EH (cell line): ENCODE measurements at places on chromosomes 7 and 10.

- no peak for DNase-seq
These were observed 54.0 kb upstream of the NMT2 start for GRCh38 chr10:15222511-15222910.

GRCh38 chr10:34339816-34340553 is 475.1 kb downstream of the PARD3 start:
- peak; percentile 3 for DNase-seq

DNA sequence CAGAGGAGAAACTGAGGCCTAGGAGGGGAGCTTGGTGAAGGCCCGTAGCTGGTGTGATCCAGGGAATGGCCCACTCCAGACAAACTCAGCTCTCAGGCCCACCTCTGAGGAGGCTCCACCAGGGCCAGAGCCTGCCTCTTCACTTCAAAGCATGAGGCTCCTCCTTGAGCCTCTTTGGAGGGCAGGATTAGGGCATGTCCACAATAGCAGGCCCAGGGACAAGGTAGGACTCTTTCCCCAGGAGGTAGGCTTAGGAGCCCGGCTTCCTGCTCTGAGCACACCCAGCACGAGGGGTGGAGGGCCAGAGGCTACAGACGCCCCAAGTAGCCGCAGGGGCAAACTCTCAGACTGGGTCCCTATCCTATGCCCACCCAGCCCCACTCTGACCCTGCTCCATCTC is 164.6 kb upstream of the ZMIZ1 start:
- no peak for DNase-seq

GRCh38 chr10:114761205-114762193 is 60.1 kb upstream of the FHIP2A start:
- DNase-seq, result no peak

- DNase-seq, result no peak
These were observed 42.0 kb downstream of the MYL10 start for GRCh38 chr7:101586906-101587677.

- DNase-seq, result no peak
These were observed 23.6 kb upstream of the FRA10AC1 start for GRCh38 chr10:93726024-93726423.

DNA sequence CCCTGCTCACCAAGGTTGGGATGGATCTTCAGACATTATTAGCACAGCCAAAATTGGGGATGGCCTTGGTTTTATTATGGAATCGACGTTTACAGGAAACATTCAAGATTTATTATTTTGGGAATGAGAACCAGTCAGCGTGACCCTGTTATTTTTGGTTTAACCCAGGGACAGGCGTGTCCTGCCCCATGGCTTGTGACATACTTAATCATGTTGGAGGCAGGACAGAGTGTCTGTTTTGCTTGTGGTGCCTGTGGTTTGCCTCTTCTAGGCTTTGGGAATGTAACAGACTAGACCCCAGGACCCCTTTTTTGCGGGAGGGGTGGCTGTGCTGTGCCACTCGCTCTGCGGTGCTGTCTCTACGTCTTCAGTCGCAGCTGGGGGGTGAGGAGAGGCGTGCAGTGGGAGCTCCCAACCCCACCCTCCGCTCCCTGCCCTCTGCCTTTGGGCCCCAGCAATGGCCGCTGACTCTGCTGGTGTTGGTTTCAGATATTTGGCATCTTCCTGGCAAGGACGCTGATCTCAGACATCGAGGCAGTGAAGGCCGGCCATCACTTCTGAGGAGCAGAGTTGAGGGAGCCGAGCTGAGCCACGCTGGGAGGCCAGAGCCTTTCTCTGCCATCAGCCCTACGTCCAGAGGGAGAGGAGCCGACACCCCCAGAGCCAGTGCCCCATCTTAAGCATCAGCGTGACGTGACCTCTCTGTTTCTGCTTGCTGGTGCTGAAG is 20.1 kb upstream of the SH2D4B start:
- DNase-seq, result no peak

DNA sequence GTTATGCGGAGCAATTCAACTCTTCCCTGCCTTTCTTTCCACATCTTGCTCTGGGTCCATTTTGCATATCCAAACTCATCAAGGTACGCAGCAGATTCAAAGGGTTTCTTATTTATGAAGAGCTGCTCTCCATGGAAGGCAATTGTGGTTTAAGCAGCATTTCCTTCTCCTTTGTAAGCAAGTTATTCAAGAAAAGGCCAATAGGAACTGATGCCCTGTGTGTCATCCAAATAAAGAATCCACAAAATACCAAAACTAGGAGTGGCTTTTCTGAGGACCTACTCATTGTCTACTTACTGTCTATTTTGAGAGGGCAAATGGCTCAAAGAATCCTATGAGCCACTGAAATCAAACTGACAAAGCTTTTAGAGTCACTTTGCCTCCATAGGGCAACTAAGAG is 253.1 kb downstream of the PTEN start:
- peak; percentile 86 for DNase-seq

GRCh38 chr10:61063901-61064300 is 119.9 kb upstream of the RHOBTB1 start:
- DNase-seq, result no peak

DNA sequence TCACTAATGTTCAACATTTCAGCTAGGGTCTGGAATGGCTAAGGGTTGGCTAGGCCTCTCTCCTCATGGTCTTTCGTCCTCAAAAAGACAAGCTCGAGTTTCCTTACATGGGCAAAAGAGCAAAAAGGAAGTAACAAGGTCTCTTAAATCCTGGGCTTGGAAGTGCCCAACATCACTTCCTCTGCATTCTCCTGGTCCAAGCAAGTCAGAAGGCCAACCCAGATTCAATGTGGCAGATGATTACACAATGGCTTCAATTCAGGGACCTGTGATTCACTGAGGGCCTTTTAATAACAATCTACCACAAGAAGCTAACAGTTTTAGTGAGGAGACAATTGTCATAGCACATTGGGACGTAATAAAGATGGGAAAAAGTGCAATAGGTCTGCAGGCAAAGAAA is 4.4 kb upstream of the NUP205 start:
- peak; percentile 15 for DNase-seq

GRCh38 chr10:120931999-120932398 is 80.8 kb downstream of the WDR11 start:
- DNase-seq, result no peak

GRCh38 chr7:13724977-13725566 is 264.4 kb downstream of the ETV1 start:
- no peak for DNase-seq

- no peak for DNase-seq
These were observed 46.4 kb upstream of the CC2D2B start for GRCh38 chr10:95861386-95861785.

DNA sequence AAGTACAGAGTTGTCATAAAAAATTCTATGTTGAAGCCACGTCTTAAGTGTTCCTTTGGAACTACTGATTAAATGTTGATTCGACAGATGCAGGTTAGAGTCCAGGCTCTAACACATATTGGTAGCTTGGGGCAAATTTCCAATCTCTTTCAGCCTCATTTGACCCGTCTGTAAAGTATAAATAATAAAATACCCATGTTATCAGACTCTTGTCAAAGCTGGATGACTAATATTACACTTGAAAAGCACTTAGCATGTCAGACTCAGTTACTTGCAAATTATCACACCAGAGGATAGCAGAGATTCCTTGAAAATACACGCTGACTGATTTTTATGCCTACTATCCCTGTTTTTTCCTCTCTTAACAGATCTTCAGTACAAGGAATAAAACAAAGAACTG is 18.1 kb upstream of the MACC1 start:
- no peak for DNase-seq

GRCh38 chr10:133616371-133617130 is 10.0 kb downstream of the FRG2B start:
- DNase-seq, result no peak

DNA sequence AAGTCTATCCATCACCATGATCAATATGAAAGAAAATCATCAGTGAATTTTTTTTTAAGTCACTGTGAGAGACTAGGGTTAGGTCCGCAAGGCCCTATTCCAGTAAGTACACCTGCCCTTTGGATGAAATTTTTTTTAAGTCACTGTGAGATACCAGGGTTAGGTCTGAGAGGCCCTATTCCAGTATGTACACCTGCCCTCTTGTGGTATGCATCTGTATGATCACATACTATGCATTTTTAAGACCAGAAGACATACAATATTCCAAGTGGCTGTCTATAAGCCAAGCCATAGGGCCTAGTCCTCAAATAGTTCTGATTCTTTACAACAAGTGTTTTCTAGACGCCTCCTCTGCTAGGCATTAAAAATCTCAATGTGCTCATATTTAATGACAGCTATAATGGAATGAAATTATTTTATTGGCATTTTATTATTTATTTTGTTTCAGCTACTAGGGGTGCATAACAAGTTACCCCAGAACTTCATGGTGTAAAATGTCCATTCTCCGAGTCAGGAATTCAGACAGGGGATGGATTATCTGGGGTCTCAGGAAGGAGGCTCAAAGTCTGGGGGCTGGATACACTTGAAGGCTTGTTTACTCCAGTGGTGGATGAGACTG is 53.1 kb downstream of the TEX36 start:
- DNase-seq, result peak; percentile 32

DNA sequence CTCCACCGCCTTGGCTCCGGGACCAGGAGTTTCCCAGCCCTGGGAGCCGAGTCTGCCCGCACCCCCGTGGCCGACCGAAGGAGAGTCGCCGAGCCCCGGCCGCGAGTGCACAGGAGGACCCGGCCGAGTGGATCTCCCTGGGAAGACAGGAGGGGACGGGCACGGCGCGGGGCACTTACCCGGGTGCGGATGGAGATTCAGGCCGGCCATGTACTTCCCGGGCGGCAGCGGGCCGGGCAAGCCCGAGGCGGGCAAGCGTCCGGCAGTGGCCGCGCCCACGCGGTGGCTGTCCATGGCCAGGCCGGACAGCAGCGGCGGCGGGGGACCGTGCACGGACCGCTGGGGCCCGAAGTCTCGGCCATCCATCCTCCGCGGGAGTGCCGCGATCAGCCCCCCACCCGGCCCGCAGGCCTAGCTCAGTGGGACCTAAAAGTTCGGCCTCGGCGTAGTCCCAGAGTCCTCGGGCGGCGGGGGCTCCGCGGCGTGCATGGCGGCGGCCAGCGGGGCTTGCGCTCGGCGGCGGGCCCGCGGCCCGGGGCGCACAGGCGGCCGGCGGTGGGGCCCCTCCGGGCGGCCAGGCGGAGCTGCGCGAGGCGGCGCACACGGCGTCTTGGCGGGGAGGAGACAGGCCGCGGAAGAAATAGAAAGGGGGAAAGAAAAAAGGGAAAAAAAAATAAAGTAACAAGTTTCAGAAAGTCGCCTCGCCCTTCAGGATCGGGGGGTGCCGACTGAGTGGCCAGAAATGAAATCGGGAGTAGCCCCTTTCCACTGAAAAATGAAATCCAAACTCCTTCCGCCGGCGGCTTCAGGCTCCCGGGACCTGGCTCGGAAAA is 2.5 kb downstream of the TNRC18 start:
- peak; percentile 19 for DNase-seq

DNA sequence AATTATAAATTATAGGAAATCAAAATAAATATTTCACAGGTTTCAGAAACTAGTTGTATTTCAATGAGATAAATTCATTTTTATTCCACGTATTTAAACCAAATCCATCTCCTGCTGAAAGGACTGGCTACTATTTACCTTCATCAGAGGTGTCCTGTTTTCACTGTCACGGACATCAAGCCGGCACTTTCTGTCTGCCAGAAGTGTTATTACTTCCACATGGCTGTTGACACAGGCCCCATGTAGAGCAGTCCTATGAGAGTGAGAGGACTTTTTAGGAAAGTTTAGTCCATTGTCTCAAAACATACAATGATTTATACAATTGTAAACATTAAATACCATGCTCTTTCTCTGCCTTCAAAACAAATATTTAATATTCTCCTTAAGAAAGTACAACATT is 100.4 kb upstream of the ACBD5 start:
- no peak for DNase-seq

GRCh38 chr7:14938181-14938580 is 35.6 kb upstream of the DGKB start:
- no peak for DNase-seq

DNA sequence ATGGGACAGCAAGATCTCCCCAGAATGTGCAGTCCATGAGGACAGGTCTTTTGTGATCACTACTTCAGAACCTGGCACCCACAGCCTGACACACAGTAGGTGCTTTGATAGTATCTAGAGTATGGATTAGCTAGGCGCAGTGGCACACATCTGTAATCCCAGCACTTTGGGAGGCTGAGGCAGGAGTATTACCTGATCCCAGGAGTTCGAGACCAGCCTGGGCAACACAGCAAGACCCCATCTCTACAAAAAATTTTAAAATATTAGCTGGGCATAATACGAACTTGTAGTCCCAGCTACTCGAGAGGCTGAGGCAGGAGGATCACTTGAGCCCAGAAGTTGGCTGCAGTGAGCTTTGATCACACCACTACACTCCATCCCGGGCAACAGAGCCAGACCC is 22.3 kb upstream of the ARPC1B start:
- no peak for DNase-seq

- no peak for DNase-seq
These were observed 1.6 kb upstream of the ANKRD2 start for GRCh38 chr10:97570789-97571471.

GRCh38 chr10:21519941-21520436 is 5.5 kb downstream of the SKIDA1 start:
- DNase-seq, result peak; percentile 75

DNA sequence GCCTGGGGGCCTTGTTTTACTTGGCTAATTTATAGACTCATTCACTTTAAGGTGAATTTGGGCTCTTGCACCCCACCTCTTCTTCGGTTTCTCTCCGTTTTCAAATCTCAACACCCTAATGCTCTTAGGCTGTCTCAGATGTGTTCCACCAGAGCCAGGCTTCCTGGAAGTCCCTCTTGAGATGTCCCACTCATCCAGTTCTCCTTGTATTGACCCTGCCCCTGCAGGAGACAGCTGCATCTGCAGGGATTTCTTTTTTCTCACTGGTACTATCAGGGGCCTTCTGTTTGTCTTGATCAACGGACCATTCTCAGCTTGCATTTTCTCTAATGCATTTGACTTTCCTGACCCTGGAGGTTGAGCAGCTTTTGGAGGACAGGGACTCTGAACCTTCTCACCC is 279.5 kb downstream of the GALNT17 start:
- DNase-seq, result no peak

DNA sequence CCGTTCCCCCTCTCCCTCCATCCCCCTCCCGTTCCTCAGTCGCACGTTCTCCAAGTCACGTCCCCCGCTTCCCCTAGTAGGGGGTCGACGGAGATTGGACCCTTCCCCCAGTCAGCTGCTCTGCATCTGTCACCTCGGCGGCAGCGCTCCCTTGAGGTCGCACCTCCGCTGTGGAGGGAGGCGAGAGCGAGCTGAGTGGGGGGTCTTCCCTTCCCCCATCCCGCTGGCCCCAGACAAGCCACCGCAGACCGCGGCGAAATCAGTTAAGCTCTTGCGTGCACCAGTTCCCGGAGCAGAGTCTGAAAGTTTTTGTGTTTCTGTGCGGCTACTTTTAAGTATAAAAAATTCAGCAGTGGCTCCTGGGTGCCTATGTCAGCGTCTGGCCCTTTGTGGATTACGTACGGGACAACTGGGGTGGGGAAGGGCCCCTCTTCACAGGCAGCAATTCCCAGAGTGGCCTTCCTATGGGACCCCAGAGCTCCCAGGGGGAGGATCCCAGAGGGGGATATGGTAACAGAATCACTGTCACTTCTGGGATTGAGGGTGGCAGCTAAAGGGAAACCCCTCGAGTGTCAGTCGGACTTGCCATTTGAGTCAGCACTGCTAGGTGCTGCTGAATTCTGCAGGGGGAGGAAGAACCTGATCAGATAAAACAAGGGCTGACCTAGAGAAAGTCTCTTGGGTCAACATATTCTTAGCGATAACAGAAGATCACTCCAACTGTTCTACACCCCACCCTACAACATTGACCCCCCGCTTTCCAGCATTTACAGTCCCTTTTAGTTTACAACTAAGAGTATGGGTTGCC is 12.5 kb upstream of the DDIT4 start:
- DNase-seq, result no peak
